ENCODE measurements at places on chromosomes 12 and 14.

DNA sequence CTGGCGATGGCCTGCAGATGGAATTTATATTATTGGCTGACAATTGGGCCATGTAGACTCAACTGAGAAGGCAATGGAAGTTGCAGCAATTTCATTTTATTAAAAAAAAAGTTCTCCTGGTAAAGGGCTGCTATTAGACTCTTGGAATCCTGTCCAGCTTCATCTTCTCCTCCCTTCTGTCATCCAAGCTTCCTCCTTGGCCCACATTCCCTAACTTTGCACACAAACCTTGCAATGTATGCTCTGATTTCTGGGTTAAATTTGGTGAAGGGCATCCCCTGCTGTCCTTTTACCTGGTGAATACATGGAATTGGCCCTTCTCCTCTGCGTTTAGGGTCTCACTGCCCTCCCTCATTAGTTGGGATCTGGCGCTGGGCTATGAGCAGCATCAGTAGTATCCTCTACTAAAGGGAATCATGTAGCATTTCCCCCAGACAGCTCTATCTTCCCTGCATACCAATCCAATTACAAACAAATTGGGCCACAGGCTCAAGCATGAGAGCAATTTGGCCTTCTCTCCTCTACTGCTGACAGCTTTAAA is 336.9 kb downstream of the BMP4 start:
- no peak for DNase-seq

DNA sequence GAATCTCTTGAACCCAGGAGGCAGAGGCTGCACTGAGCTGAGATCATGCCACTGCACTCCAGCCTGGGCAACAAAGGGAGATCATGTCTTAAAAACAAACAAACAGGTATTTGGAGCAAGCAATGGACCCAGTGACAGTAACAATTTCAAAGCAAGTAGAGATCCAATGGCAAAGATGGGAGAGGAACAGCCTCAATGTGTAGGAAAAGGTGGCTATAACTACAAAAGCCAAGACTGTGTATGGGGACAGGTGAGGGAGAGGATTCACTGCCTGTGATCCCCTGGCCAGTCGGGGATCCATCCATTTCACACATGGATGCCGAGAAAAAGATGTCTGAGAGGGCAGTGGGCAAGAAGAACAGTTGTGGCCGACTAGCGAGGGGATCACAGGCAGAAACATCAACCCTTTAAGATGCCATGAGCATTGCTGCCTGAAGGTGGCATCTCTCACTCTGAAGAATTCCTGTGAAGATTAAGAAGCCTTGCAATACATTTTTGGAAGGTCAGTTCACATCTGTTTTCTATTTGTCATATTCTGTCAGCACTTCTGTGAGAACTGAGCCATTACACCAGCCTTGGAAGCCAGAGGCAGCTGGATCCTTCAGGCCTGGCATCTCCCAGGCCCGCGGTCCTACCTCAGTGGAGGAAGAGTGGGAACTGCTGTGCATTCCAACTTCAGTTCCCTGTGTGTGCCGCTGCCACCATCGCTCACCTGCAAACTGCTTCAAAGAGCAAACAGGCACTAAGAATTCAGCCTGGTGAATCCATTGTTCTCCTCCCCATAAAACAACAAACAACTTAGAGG is 54.5 kb upstream of the FRS2 start:
- DNase-seq: peak; percentile 21

DNA sequence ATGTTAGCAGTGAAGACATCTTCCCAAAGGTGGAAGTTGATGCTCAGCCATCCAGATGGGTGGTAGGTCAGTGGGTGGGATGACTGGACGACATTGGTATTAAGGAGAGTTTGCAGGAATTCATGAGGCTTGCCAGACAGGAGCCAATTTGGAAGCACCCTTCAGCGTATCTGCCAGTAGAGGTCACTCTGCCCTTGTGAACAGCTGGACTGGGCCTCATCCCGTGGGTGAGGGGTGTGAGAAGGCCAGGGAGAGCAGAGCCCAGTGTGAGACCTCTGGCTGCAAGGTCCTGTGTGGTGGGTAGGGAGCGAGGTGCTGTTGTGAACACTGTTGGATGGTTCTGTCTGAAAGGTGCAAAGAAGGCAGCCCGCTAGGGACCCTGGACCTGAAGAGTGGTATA is 37.7 kb downstream of the SLC5A8 start:
- no peak for DNase-seq

DNA sequence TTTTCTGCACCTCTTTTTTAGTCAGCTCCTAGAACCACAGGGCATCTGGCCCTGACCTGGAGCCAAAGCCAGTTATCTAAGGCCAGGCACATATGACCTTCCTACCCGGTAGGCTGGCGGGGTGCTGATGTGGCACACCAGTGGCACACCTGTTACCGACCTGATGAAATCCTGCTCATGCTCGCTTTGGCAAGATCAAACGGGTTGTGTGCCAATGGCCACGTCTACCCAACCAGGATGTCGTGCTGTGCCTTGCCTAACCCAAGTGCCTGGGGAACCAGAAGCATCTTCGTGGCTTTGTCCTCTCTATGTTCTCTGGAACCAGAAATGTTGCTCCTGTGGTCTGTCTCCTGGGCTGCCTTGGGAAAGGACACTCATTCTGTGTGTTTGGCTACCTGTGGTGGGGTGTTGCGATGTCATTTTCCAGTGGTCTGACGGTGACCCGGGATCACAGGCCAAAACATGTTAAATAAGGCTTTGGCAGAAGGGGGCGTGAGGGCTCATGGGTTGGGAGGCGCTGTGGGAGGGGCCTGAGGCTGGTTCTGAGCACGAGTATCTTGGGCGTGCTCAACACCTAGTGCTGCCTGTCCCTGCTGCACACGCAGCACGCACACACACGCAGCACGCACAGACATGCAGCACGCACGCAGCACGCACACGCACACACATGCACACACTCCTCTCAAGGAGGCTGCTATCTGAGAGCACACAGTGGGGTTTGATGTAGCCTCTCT is 27.9 kb downstream of the CCNK start:
- DNase-seq: no peak

DNA sequence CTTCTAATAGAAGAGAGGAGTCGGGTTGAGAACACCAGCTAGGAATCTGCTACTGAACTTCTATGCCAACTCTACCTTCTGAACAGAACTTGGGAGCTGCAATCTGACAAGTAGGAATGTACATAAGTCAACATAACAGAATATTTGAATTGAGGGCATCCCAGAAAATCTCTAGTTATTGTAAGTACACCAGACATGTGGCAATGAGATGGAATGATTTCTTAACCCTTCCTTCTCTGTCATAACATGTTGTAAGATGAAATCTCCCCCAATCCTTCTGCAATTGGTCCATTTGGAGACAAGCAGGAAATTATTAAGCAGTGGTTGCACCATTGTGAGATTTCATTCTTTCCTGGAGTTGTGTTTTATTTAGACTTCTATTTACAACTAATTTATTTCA is 68.7 kb upstream of the TMPO start:
- DNase-seq: no peak

- no peak for DNase-seq
Measured at GRCh38 chr12:121823101-121823726, 19.4 kb downstream of the SETD1B start.

DNA sequence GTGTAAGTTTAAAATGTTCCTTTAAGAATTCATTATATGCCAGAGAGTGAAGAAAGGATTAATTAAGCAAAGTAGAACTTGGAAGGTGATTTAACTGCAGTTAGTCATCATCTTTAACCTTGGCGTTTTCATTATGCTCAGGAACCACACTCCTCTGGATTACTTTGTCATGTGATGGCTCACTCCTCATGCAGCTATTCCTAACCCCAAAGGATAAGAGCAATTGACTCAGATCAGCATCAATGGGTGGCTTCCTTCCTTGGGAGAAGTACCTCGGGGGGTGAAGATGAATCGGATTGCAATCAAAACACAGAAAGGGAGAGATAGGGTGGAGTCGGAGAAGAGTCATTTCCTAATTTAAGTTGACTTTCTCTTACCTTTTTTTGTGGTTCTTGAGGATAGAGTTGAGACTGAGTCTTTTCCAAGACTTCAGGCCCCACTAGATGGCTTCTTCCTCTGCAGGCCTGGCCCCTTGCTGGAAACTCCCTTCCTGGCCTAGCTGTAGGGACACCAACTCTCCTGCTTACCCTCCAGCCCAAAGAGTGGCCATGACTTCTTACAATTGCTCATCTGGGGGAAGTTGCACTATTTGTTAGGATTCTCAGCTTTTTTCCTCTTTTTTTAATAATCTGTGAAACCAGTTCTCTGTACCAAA is 238.6 kb upstream of the DDHD1 start:
- DNase-seq: no peak

- DNase-seq: no peak
Measured at GRCh38 chr12:10065241-10065640, 33.5 kb downstream of the CLEC1A start.

GRCh38 chr12:75561921-75562320 is 50.5 kb upstream of the KRR1 start:
- no peak for DNase-seq

DNA sequence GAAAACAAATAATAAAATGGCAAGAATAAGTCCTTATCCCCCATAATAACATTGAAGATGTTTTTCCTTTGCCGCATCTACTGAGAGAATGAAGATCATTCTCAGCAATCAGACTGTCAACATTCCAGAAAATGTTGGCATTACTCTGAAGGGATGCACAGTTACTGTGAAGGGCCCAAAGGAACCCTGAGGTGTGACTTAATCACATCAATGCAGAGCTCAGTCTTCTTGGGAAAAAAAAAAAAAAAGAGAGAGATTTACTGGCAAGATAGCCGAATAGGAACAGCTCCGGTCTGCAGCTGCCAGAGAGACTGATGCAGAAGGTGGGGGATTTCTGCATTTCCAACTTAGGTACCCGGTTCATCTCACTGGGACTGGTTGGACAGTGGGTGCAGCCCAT is 41.3 kb upstream of the OR6J1 start:
- no peak for DNase-seq

DNA sequence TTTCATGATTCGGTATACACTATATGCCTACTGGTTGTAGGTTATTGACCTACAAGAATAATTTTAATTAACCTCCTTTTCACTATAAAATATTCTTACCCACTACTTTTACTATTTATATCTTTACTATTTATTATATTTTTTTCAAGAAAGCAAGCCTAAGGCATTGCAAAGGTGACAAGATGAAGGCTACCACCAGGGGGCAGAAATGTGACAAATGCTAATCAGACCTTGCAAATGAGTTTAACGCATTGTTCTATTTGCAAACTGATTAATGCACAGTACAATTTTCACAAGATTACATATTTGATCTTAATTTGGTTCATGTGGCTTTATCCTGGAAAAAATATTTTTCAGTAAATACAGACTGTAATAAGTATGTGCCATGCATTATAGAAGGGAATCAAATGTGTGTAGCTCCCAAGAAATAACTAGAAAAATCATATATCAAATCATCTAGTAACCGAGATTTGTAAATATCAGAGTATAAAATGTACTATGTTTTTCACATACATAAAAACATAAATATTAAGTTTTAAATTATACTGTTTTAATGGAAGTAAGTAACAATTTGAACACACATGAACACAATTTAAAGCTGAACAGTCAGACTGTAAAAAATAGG is 107.0 kb downstream of the ADAMTS20 start:
- DNase-seq: peak; percentile 3

DNA sequence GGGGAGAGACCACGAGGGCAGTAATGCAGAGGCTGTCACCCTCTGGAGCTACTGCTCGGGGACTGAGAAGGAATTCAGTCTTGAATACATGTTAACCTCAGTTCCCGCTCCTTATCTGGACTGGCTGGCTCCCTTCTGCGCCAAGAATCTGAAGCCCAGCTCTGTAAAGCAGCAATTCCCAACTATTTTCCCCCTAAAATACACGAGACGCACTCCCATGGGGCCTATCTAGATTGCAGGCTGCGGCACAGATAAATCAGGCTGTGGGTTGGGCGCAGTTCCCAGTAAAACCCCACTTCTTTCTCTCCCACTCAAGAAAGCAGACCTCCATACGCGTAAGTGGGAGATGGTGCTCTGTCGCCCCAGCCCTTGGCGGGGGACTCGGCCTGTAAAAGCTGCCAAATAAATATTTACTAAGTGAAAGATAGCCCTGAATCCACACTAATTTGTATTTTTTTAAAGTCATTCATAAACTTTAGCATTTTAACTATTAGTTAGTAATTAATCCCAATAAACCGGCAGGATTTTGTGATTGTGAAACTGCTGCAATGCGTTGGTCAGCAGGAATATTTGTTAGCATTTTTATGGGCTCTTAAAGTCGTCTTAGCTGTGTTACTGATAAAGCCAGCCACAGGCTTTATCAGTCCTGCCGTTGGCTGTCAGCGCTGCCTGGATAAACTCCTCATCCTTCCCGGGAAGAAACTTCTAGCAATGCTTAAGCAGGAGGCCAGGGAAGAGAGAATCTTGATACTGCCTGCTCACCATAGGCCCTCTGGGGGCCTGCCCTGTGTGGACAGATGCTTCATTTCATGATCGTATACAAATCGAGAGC is 17.8 kb downstream of the FBXL14 start:
- DNase-seq: no peak

- no peak for DNase-seq
Measured at GRCh38 chr12:50087995-50088394, 2.9 kb downstream of the SMARCD1 start.

DNA sequence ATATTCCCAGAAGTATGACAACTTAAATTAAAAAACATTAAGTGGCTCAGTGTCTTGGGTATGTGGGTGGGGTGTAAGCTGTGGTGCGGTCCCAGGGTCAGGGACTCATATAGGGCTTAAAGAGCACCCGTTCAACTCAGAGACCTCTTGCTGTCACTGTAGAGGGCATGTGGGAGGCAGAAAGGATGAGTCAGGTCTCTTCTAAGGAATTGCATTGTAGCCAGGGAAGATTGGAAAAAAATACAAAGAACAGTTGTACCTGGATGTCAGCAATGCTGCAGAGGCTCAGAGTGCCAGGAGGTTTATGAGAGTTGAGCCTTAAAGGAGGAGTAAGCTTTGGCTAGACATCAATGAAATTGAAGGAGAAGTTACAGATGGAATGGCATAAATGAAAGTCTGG is 104.1 kb downstream of the MYRFL start:
- no peak for DNase-seq

- no peak for DNase-seq
Measured at GRCh38 chr14:74501135-74501614, 7.6 kb downstream of the ISCA2 start.

DNA sequence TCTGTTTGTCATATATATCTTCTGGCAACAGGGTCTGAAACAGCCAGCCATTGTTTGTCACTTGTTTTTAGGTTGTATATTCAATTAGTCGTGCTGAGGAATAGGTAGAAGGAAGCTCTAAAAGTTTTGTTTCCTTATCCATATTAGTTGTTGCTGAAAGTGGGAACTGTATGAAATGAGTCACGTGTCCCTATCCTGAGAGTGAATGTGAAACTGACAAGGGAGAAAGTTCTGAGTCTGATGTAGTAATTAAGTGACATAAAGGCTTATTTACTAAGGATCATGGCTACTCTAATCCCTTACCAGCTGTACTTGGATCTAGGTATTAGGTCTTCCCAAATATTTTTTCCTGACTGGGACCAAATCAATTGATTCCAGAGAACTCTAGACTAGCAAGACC is 16.4 kb downstream of the FAM234B start:
- DNase-seq: no peak
